ENCODE measurements at places on chromosomes 12 and 14.

- DNase-seq: no peak
Measured at GRCh38 chr12:3228552-3228951, 151.4 kb downstream of the TSPAN9 start.

DNA sequence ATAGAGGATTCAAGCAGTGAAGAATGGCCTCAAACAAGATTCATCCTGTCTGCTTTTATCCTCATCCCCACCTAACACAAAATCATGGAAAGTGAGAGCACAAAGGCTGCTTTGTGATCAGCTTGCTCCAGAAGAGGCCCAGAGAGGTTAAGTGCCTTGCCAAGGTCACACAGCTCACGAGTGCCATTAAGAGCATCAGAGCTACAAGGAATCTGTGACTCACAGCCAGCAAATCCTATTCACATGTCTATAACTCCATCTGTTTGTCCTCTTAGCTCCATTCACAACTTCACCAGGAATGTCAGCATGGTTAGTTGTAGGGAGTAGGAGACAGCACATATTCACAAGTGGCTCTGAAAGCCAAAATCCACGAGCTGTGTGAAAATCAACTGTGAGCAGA is 79.8 kb downstream of the TTC9 start:
- DNase-seq: no peak

GRCh38 chr12:64669270-64669842 is 59.1 kb downstream of the RASSF3 start:
- DNase-seq: peak; percentile 43

- DNase-seq: peak; percentile 35
Measured at GRCh38 chr12:66516133-66516532, 162.7 kb downstream of the GRIP1 start.

- DNase-seq: no peak
Measured at GRCh38 chr14:57883061-57883460, 17.2 kb upstream of the SLC35F4 start.

GRCh38 chr14:59342516-59343484 is 122.4 kb downstream of the GPR135 start:
- no peak for DNase-seq

DNA sequence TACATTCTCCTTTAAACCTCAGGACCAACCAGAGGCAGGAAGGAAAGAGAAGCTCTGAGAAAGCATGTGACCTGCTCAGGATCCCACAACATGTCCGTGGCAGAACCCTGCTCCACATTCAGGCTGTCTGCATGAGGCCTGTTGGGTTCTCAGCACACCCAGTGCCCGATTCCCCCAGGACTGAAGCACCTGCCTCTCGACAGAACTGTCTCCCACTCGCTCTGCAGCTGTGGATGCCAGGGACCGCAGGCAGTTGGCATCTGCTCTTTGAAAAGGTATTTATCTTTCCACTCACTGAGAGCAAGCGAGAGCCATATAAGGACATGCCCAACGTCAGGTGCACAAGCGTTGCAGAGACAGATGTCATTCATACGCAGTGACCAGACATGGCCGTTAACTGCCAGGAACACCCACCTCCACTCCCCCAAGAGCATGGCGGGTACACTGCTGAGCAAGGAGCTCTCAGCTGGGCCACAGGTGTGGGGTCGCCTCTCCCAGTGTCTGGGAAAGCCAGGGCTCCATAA is 18.9 kb downstream of the PITPNM2 start:
- DNase-seq: no peak

DNA sequence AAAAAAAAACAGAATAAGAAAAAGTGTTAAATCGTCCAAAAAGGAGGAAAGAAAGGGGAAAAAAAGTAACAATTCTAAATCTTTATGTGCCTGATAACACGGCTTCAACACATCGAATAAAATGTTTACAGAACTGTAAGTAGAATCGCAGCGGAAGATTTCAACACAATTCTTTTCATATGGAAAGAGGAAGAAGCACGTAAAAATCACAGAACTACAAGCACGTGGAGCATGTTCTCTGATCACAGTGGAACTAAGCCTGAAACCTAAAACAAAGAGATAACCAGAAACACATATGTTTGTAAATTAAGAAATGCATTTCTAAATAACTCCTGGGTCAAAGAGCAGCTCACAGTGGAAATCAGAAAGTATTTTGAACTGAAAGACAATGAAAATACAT is 8.7 kb downstream of the CLEC7A start:
- no peak for DNase-seq

DNA sequence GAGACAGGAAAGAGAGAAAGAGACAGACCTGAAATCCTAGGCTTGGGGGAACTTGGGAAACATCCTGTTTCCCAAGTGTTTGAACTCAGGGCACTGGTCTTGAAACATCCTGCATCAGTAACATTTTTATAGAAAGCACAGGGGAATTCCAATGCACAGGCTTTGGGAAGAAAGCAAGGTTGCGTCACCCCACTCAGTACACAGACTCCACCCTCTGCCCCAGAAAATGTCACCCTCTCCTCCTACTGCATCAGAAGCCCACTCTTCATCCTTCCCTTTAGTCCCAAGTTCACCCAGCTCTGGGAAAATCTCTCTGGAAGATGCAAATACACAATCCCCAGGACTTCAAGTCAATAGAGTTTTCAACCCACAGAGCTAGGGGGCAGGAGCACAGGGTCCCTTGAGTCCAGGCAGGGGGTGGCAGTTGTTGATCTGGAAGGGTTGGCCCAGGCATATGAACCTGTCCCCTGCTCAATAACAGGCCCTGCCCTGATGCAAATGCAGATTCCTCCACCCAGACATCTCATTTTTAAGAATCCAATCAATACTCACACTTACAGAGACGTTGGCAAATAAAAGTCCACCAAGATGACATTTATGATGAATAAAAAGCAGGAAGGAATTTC is 1.7 kb downstream of the RDH16 start:
- no peak for DNase-seq

GRCh38 chr14:91418387-91419043 is 895 bp upstream of the CCDC88C start:
- DNase-seq: peak; percentile 81

GRCh38 chr12:12622418-12622817 is 10.7 kb downstream of the CREBL2 start:
- no peak for DNase-seq

- no peak for DNase-seq
Measured at GRCh38 chr12:26131936-26132335, 7.1 kb upstream of the BHLHE41 start.

DNA sequence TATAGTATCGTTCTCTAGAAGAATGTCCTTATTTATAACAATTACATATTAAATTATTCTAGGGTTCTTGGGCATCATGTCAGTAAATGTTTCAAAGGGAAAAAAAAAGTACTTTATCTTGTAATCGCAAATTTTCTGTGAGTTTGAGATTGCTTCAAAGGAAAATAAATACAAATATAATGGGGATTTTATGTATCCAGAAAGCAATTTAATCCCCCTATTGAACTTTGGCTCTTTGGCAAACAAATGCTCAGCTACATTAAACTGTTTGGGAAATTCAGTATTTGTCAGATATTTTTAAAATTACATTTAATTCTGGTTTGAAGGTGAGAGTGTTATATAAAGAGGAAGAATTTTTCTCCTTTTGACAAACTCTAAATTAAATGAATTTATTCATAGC is 8.0 kb downstream of the ACSS3 start:
- DNase-seq: no peak

GRCh38 chr12:117805865-117806264 is 162.9 kb downstream of the KSR2 start:
- DNase-seq: no peak

DNA sequence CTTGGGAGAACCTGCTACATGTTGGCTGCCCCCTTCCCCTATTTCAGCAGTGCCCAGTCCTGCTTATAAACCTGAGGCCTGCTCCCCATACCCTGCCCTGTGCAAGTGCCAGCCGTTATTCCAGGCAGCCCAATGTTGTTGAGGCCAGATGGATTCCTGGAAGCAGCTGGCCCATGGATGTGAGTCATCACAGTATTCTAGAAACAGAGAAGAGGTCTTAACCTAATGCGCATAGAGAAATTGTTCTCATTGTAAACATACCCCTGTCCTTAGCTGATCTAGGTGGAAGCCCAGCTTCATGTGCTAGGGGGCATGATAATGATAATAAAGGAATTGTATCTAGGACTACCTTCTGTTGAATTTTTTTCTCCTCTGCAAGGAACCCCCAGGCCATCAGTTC is 69.7 kb downstream of the TSPAN11 start:
- DNase-seq: no peak

DNA sequence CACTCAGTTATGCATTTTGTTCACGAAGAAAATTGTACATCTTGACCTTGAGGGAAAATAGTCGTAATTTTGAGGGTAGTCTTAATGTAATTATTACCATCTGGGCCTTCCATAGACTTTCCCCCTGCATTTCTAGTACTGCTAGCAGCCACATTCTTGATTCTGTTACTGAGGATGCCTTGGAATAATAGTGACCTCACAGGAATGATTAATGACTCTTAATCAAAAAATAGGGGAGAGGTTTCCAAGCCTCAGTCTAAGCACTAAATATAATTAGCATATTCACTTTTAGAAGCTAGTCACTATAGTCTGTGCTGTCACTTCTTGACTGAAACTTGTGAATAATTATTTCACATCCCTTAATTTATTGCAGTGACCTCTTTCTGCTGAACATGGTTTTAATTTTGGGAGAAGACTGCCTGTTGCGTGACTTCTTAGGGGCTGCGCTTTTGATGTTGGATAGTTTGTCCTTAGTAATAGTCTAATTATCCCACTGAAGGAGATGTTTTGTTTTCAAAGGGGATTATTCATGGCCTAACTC is 400.5 kb downstream of the ADAMTS20 start:
- DNase-seq: no peak

GRCh38 chr14:81946375-81946774 is 412.7 kb upstream of the SEL1L start:
- no peak for DNase-seq

- peak; percentile 12 for DNase-seq
Measured at GRCh38 chr14:101368629-101369028, 192.7 kb upstream of the DIO3 start.

GRCh38 chr14:40936861-40937260 is 669.8 kb upstream of the LRFN5 start:
- DNase-seq: no peak

DNA sequence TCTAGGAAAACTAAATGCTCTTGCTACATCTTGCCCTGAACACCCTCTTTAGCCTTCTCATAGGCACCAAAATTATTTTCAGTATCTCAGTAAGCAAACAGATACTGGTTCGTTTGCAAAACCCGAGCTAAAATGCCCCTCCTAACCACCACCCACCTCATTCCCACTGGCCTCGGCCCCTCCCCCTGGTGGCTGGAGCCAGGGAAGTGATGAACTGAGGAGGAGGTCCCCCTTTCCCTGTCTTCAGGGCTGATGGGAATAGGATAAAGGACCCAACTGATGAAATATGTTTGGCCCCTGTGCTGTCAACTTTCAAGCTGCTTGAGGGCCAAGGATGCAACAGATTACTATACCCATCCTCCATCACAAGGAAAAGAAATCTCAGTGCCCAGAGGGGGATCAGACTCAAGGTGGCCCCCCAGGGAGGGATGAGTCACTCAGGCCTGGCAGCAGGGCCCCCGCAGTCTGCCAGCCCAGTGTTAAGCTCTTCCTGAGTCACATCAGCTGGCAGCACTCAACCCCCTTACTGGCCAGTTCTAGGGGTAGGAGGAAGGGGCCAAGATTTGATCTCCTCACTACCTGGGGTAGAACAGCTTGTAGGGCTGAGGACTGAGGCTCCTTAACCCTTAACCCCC is 1.7 kb downstream of the ANKRD52 start:
- peak; percentile 87 for DNase-seq

DNA sequence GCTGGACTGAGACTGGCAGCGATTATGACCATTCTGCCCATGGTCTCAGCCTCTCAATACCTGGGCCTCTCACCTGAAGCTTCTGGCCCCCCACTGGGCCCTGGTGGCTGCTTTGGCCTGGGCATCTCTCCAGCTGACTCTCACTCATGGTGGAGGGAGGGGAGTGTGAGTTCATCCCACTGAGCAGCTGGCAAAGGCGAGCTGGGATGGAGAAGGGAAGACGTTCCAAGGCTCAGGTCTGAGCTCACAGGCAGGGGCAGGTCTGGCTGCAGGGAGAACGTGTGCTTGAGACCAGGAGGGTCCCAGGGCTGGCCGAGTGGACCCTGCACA is 103.5 kb downstream of the TMEM121 start:
- DNase-seq: peak; percentile 13

Measured in H7 (cell line).